ENCODE measurements at places on chromosomes 4 and X. TPM values are rescaled to one million over a fixed set of nuclear protein-coding genes. Genes with fewer than 3 reads are reported as not detected.

Gene FOXR2
- total RNA-seq, result not detected

DNA sequence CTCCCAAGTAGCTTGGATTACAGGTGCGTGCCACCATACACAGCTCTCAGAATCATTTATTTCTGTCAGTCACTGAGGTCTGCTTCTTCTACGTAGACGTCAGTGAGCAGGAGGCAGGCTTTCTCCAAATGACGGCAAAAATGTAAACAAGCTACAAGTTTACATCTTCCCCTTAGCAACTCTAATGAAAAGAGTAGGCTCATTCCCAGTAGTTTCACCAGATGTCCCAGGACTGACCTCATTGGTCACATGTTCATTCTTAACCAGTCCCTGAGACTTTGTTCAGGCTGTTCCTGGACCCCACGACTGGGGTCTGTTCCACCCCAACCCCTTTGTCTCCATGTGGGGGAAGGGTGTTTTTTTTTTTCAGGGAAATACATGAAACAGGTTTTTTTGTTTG, 67.1 kb downstream of the TENM3 start:
- DNase-seq, result no peak

Gene CENPE
- total RNA-seq, result 8.5 TPM

Gene USP17L28
- not detected for total RNA-seq

DNA sequence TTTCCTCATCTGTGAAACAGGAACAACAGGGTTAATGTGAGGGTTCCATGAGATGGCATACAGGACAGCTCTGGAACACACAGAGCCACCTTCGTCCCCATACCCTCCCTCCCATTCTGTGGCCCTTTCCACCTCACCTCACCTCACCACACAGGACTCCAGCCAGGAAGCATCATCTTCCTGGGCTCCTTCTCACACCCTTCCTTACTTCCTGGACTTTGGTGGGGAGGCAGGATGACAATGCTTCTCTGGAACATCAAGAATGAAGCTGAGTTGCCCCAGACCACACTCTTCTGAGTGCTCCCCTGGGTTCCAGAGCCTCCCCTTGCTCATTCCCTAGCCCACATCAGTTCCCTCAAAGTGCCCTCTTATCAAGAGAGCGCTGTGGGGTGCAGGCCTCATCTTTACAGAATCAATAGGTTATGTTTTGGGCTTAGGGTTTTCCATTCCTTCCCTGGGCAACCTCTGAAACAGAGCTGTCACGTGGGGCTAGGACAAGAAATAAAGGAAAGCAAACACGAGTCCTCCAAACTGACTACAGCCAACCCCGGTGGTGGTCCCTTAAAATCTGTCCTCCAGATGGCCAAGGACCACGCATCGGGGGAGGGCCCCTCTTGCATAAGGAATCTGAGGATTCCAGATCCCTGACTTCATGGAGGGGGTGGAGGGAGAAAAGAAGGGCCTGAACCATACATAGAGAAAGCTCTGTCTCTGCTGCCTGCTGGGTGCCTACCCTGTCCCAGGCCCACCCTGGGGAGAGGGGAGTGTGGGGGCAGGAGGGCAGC, 74.4 kb upstream of the ATP6AP2 start:
- no peak for DNase-seq

DNA sequence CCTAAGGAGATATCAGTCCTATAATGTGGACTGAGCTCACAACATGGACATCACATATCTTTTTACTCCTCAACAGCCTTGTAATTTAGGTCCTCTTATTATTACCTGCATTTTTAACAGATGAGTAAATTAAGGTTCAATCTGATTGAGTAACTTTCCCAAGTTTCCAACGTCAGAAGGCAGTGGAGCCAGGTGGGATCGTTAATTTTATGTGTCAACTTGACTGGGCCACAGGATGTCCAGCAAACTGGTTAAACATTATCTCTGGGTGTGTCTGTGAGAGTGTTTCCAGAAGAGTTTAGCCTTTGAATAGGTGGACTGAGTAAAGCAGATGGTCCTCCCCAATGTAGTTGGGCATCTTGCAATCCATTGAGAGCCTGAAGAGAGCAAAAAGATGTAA, 59.0 kb upstream of the SLIT2 start:
- no peak for DNase-seq

GRCh38 chr4:66688674-66689073, 856.6 kb downstream of the CENPC start:
- peak; percentile 34 for DNase-seq

- DNase-seq, result no peak
These were observed 182.0 kb downstream of the SLC4A4 start for GRCh38 chr4:71520850-71521249.

Gene VSIG1
- total RNA-seq, result not detected

GRCh38 chrX:39169976-39170375, 368.7 kb downstream of the MID1IP1 start:
- no peak for DNase-seq

Gene CLDN34
- not detected for total RNA-seq

- no peak for DNase-seq
These were observed 249.6 kb downstream of the COL25A1 start for GRCh38 chr4:109052821-109053220.

Gene LRIT3
- 0.51 TPM for total RNA-seq

DNA sequence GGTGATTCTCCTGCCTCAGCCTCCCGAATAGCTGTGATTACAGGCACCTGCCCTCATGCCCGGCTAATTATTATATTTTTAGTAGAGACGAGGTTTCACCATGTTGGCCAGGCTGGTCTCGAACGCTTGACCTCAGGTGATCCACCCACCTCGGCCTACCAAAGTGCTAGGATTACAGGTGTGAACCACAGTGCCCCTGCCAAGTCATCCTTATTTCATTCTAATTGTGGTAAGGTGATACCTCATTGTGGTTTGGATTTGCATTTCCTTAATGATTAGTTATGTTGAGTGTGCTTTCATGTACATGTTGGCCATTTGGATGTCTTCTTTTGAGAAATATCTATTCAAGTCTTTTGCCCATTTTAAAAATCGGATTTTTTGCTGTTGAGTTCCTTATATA, 93.0 kb downstream of the USP9X start:
- DNase-seq, result no peak

- DNase-seq, result no peak
These were observed 99.0 kb upstream of the DDX3X start for GRCh38 chrX:41234962-41235361.

DNA sequence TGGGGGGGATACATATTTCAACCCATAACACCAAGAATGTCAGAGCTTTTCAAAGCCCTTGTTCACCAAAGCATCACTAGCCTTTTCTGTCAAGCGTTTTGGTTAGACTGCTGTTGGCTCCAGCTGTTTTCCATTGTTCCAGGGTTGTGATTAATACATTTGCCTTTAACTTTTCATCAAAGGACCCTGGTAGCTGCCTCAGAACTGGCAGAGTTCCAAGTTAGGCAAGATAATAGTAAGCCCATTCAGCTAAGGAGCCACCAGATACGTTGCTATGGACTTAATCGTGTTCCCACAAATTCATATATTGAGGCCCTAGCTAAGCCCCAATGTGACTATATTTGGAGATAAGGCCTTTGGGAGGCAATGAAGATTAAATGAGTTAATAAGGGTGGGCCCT, 37.1 kb downstream of the ENOPH1 start:
- DNase-seq, result no peak

GRCh38 chrX:10507876-10508275, 112.5 kb downstream of the MID1 start:
- DNase-seq, result no peak

Gene ZNF674
- 6.6 TPM for total RNA-seq

Gene GCNA
- 3.2 TPM for total RNA-seq

Gene ANXA10
- total RNA-seq, result not detected

DNA sequence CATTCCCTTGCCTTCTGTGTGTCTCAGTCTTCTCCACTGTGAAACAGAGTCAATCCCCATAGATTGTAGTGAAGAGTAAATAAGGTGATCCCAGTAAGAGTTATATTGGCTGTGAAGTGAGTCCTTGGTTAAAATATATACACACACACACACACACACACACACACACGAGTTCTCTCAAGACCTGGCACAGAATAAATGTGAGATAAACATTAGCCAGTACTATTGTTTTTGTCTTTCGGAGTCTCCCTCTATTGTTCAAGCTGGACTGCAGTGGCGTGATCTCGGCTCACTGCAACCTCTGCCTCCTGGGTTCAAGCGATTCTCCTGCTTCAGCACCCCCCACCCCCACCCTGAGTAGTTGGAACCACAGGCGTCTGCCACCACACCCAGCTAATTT, 44.8 kb upstream of the FAM156A start:
- no peak for DNase-seq

DNA sequence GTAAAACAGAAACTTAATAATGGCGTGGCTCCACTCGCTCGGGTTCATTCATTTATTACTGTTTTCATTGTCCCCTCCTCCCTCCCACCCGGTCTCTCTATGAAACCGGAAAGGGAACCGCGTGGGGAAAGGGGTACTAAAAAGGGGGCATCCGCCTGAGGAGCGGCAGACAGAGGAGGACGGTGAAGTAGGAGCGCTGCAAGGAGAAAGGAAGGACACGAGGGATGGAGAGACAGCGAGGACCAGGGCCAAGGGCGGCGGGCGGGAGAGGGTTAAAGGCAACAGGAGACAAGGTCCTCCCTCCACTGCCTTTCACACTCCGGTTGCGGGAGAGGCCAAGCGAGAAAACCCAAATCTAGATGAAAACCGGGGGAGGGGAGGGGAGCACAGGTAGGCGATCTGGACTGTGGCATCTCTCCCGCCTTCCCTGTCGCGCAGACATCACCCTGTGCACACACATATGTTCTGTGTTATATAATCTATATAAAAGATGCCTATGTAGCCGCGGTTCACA, 829 bp downstream of the ELOVL6 start:
- DNase-seq, result peak; percentile 86

- DNase-seq, result peak; percentile 25
These were observed 58.9 kb downstream of the TLR10 start for GRCh38 chr4:38723726-38724474.

Gene WFS1
- total RNA-seq, result 14.0 TPM

- DNase-seq, result no peak
These were observed 29.9 kb downstream of the ZDHHC9 start for GRCh38 chrX:129813662-129814368.

DNA sequence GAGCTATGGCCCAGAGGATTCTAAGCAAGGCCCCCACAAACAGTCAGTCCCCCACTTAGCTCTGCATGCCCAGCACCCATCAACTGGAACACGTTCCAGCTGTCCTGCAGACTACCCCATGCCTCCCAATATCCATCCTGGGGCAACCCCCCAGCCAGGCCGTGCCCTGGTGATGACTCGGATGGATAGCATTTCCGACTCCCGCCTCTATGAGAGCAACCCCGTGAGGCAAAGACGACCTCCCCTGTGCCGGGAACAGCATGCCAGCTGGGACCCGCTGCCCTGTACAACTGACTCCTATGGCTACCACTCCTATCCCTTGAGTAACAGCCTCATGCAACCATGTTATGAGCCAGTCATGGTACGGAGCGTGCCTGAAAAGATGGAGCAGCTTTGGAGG, 32.0 kb downstream of the LAS1L start:
- no peak for DNase-seq

GRCh38 chrX:17495052-17495451, 120.1 kb downstream of the NHS start:
- DNase-seq, result no peak

Gene PABPC1L2B
- not detected for total RNA-seq

- DNase-seq, result peak; percentile 15
These were observed 243.9 kb upstream of the FAT4 start for GRCh38 chr4:125070861-125071260.

DNA sequence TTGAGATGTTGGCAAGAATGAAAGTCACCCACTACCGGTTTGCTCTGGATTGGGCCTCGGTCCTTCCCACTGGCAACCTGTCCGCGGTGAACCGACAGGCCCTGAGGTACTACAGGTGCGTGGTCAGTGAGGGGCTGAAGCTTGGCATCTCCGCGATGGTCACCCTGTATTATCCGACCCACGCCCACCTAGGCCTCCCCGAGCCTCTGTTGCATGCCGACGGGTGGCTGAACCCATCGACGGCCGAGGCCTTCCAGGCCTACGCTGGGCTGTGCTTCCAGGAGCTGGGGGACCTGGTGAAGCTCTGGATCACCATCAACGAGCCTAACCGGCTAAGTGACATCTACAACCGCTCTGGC, 12.3 kb downstream of the RPL9 start:
- no peak for DNase-seq

Gene RNF128
- 4.4 TPM for total RNA-seq

DNA sequence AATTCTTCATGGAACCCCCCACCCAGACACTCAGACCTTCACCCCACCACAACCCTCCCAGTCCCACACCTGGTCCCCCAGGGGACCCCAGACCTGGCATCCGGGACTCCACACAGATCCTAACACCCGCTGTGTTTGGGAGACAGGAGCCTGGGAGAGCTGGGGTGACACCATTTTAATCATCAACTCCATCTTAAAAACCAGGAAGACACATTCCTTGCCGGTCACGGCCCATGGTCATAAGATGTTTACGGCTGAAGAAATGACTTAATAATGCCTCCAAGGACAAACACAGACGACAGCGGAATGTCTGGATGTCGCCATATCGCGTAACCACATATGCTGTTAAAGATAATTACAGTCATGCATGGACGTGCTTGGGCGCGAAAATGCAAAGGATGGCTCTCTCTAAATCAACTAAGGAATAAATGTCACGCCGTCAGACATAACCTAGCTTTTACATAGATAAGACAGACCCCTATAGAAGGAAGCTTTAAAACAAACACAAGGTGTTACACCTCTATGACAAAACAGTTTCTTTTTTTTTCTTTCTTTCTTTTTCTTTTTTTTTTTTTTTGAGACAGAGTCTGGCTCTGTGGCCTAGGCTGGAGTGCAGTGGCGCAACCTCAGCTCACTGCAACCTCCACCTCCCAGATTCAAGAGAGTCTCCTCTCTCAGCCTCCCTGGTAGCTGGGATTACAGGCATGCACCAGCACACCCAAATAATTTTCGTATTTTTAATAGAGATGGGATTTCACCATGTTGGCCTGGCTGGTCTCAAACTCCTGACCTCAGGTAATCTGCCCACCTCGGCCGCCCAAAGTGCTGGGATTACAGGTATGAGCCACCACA, 2.1 kb upstream of the DHRSX start:
- DNase-seq, result no peak

DNA sequence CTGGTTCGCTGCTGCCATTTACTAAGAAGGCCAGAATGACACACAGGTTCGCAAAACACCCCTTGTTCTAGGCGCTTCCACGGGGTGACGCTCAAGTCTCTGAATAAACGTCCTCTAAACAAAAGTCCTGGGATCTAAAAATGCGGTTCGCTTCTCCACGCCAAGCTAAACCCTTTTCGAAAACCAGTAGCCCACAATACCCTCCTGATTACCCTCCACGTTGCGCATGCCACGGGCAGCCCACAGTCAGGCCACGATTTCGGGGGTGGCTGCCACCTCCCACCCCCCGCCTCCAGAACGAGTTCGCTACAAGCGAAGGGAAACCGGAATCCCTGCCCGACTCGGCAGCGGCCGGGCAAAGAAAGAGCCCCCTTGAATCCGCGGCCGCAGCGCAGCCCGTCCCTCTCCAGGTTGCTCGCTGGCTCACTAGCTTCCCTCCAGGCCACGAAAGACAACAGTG, 423 bp downstream of the RPL39 start:
- peak; percentile 58 for DNase-seq

GRCh38 chrX:154733066-154733425, 17.8 kb downstream of the GAB3 start:
- no peak for DNase-seq

Measured in tongue (tissue), 3 donors.